Mesothelial cell of epicardium (in vitro differentiated cells): ENCODE measurements at places on chromosomes 4 and X. TPM values are rescaled to one million over a fixed set of nuclear protein-coding genes. Genes with fewer than 3 reads are reported as not detected.

The SSX1 gene
- not detected in 3 replicates for total RNA-seq

The CSAG3 gene
- not detected in 3 replicates for total RNA-seq

The GPM6B gene
- 5.4 to 7.0 TPM (median 6.2 TPM) in 3 replicates for total RNA-seq

The PHKA1 gene
- total RNA-seq: 12.9 to 13.6 TPM (median 13.0 TPM) in 3 replicates

The WDR17 gene
- total RNA-seq: 2.4 to 2.7 TPM (median 2.7 TPM) in 3 replicates

The CTAG1A gene
- total RNA-seq: not detected in 3 replicates

The NSUN7 gene
- total RNA-seq: 21.8 to 24.4 TPM (median 22.4 TPM) in 3 replicates

The ZDHHC15 gene
- total RNA-seq: 2.7 to 3.4 TPM (median 3.0 TPM) in 3 replicates

The LIMCH1 gene
- 65.1 to 66.8 TPM (median 65.2 TPM) in 3 replicates for total RNA-seq

The TRIML2 gene
- total RNA-seq: not detected in 3 replicates

The PUDP gene
- 41.4 to 45.6 TPM (median 44.5 TPM) in 3 replicates for total RNA-seq

The CHM gene
- total RNA-seq: 43.2 to 53.7 TPM (median 47.6 TPM) in 3 replicates

The CT45A3 gene
- not detected in 3 replicates for total RNA-seq

The GIMD1 gene
- not detected in 3 replicates for total RNA-seq

The KLB gene
- not detected in 3 replicates for total RNA-seq

The NDST3 gene
- 4.7 to 5.4 TPM (median 5.1 TPM) in 3 replicates for total RNA-seq

The UBA6 gene
- 81.1 to 88.6 TPM (median 82.3 TPM) in 3 replicates for total RNA-seq
